ENCODE measurements at places on chromosomes 2 and 18.

DNA sequence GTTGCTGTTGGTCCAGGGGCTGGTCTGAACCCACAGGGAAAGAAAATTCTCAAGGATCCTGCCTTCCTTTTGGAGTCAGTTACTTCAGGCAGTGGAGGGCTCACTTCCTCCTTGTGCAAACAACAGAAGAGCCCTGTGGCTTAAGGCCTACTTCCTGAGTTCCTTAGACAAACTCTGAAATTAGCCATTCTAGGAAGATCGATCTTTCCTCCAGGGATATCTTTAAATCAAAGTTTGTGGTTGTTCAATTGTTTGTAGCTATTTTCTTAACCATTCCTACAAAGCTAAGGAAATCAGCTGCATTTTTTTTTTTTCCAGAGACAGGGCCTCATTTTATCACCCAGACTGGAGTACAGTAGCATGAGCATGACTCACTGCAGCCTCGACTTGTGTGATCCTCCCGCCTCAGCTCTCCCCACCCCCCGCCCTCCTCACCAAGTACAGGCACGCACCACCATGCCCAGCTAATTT lies 156.0 kb downstream of the TANC1 start:
- DNase-seq = peak; percentile 75

GRCh38 chr2:26738481-26738880 lies 25.6 kb upstream of the SLC35F6 start:
- no peak for DNase-seq

GRCh38 chr2:240792629-240793312 lies 27.2 kb downstream of the KIF1A start:
- no peak for DNase-seq

- DNase-seq = no peak
Observed at GRCh38 chr2:82498777-82499443, 1960.2 kb downstream of the SUCLG1 start.

DNA sequence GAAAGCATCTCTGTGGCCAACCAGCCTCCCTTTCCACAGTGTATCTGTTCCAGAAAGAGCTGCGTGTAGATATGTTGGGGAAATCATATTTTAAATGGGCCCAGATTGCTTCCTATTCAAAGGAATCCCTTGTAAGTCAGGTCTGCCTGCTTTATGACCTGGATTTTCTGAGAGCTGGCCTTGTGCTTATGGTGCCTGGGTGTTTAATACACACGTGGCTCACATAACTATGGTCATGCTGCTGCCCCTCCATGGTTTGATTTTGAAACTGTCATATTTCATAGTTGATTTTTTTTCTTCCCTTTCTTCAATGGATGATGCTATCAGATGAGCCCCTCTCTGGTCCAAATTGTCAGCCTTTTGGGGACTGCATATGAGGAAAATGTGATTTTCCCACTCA lies 111.5 kb upstream of the CNGA3 start:
- no peak for DNase-seq

- DNase-seq = no peak
Observed at GRCh38 chr2:83602753-83603152, 856.3 kb downstream of the SUCLG1 start.

GRCh38 chr2:112662704-112663103 lies 17.0 kb downstream of the SLC20A1 start:
- DNase-seq = no peak

DNA sequence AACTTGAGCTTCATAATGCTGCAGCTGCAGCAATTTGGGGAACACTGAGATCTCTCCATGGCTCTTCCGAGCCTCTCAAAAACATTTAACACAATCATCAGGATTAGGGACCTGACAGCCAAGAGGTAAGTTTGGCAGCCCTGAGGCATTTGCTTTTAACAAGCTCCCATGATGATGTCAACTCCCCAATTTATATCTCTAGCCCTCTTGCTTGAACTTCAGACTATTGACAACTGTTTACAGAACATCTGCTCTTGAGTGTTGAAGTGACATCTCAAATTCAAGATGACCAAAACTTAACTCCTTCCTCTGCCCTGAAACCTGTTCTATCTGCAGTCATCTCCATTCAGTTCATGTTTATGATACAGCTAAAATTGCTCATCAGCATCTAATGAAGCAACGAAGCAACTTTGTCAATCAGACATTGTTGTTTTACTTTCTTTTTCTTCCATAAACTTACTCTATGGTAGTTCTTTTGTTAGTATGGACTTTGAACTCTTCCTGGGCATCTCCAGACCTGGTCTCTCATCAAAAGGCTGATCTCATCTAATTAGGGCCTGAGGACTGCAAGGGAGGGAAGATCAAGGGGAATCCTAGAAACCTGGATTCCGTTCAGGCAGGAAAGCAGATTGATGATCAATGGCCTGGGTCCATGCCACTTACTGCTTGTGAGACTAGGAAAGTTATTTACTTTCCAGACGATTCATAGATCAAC lies 48.1 kb downstream of the SEMA4F start:
- DNase-seq = no peak

DNA sequence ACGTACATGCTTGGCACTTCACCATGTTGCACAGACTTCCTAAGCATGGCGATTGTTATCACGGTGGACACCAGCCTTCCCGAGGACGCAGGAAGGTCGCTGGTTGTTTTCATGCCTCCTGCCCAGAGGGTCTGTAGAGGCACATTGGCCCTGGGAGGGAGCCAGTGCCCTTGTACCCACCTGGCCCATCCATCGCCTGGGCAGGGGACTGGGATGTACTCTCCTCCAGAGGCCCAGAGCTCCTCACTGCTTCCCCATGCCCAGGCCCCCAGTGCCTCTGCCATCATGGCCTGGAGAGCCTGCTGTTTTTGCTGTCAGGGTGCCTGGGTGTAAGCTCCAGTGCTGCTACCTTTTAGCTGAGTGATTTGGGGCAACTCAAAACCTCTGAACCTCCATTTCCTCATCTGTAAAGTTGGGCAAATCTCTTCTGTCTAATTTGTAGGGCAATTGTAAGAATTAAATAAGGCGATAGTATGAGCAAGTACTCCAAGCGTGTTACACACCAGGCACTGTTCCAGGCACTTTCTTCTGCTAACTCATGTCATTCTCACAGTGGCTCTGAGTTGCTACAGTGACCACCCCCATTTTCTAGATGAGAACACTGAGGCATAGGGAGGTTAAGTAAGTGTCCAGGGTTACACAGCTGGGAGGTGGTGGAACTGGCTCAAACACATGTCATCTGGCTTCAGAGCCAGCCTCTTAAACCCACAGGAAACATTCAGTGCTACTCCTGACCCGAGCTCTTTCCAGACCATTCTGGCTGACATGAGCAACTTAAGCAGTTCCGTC lies 45.3 kb downstream of the GREB1 start:
- DNase-seq = no peak

DNA sequence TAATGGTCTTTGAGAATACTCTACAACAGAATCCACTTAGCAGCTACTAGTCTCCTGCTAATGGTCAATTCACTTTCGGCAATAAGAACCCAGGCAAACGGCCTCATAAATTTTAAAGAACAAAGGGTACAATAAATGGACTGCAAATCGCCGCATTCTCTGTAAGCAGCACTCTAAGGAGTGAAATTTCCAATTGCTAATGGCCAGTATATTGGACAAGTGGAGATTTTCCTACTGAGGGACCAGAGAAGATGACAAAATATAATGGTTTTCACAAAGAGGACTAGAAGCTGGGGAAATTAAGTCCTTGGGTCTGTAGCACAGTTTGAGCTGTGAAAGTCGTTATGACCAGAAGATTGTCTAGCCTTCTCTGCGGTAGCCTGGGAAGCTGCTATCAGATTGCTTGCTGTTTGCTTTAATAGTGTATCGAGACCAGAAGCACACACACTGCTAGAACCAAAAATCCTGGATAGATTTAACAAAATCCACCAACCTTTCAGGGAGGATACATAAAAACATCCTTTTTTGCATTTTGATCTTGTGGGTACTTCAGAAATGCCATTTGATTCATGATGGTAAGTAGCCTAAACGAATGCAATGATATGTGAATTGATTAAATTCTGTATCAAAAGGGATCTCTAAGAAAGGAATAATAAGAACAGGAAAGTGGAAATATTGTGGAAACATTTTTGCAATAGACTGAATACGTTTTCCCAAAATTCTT lies 53.6 kb upstream of the ATP8B1 start:
- DNase-seq = no peak

GRCh38 chr2:197497326-197497725 lies 2.3 kb downstream of the HSPD1 start:
- DNase-seq = no peak

DNA sequence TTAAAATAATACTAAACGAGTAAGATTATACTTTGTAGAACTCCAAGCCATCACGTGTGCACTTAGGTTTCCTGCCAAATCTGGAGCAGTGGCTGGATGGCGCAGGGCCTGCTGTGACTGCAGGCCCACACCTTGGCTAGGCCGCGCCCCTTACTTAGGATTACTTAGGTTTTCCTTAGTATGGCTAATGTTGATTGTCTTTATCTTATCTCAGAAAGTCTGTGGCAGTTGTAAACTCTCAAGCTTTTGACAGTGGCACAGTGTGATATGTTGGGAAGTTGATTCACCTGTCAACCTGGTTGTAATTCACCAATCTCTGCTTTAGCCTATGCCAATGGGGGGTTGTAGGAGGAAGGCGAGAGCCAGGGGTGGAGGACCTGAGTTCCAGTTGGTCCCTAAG lies 208.4 kb downstream of the ZNF407 start:
- DNase-seq = peak; percentile 28

DNA sequence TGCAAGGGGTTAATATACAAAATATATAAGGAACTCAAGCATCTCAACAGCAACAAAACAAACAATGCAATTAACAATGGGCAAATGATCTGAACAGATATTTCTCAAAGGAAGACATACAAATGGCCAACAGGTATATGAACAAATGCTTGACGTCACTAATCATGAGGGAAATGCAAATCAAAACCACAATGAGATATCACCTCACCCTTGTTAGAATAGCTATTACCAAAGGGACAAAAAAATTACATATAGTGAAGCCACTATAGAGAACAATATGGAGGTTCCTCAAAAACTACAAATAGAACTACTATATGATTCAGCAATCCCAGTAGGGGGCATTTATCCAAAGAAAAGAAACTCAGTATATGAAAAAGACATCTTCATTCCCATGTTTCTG lies 3.8 kb upstream of the SIGLEC15 start:
- no peak for DNase-seq

GRCh38 chr18:3794537-3795348 lies 344.8 kb downstream of the TGIF1 start:
- DNase-seq = no peak

GRCh38 chr2:200223205-200223784 lies 83.2 kb upstream of the SPATS2L start:
- no peak for DNase-seq

GRCh38 chr18:31684279-31685096 lies at the start of gene B4GALT6:
B4GALT6 (minus strand) TSS chr18:31684581; CDS start chr18:31684426, 155 bp downstream.
- no peak for DNase-seq

DNA sequence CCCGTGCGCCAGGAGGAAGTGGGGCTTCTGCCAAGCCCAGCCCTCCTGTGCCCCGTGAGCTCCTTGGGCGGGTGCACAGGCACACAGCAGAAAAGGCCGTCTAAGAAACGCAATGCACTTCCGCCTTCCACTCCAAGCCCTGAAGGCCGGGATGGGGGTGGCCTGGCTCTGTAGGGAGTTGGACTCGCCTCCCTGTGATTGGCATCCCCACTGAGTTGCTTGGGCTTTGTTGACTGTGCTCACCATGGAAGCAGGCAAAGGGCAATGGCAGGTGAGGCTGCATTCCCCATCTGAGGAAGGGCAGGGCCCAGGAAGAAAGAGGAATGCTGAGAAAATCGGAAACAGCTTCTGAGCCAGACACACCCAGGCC lies 66.8 kb downstream of the CRACDL start:
- no peak for DNase-seq

- DNase-seq = no peak
Observed at GRCh38 chr2:169961911-169962310, 134.7 kb downstream of the UBR3 start.

- no peak for DNase-seq
Observed at GRCh38 chr2:172058660-172059059, 26.6 kb upstream of the DLX1 start.

- no peak for DNase-seq
Observed at GRCh38 chr2:196758474-196759377, 40.8 kb downstream of the GTF3C3 start.

GRCh38 chr2:201349601-201350000 lies 7.5 kb downstream of the FLACC1 start:
- DNase-seq = no peak

- DNase-seq = no peak
Observed at GRCh38 chr2:148978706-148979105, 59.8 kb upstream of the LYPD6B start.

- DNase-seq = peak; percentile 42
Observed at GRCh38 chr18:39647627-39648534, 2082.3 kb upstream of the CELF4 start.

GRCh38 chr2:241804326-241805229 lies 4.4 kb upstream of the NEU4 start:
- no peak for DNase-seq

DNA sequence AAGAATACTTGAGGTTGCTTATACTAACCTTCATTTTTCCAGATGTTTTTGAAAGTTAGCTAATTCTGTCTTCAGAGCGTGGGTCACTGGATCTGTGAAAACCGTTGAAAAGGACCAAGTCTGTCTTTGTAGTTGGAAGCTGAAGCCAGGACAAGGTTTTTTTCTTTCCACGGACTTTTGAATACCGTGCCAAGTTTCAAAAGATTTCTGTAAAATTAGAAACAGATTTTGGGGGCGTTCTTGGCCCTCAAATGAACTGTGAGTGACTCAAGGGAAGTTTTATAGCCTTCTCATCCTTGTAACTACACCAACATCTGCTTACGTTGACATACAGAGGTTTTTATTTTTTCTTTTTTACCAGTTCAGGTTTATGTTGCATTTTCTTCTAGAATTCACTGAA lies at the start of gene FAP:
FAP (minus strand) TSS at position 152 of the 400 bp plus-strand sequence; CDS start at position 34, 118 bp downstream.
- no peak for DNase-seq

- DNase-seq = no peak
Observed at GRCh38 chr18:33585431-33585775, 7.4 kb downstream of the ASXL3 start.

DNA sequence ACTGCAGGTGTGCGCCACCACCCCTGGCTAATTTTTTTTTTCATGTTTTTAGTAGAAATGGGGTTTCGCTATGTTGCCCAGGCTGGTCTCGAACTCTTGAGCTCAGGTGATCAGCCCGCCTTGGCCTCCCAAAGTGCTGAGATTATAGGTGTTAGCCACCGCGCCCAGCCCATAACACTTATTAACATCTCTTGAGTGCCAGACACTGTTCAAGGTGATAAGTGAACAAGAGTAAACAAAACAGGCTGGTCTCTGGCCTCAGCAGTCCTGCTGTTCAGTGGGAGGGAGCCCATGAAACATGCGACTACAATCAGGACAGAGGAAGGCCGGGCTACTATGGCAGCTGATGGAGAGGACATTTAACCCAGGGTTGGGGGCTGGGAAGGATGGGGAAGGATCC lies 42.3 kb downstream of the KCTD1 start:
- DNase-seq = no peak

DNA sequence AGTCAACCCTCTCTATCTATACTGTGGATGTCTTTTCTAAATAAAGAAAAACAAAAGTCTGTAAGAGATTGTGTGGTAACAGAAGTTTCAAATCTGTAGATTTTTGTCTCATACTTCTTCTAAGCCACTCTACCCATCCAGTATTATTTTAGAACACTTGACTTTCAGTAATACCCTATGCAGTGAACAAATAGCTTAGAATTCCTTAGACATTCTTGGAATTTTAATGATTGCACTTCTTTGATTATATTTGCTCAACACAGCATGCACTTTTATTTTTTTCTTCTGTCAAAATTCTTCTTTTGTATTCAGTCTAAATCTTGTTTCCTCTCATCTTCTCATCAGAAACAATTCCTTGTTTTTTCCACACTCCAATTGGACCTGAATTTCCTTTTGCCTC lies 1080.2 kb downstream of the SUCLG1 start:
- DNase-seq = no peak

- no peak for DNase-seq
Observed at GRCh38 chr2:140539242-140539875, 1591.5 kb downstream of the LRP1B start.

GRCh38 chr2:176997074-176997791 lies 215.4 kb upstream of the HNRNPA3 start:
- peak; percentile 80 for DNase-seq
